ENCODE measurements at places on chromosomes 6 and 20. TPM values are rescaled to one million over a fixed set of nuclear protein-coding genes. Genes with fewer than 3 reads are reported as not detected.

GRCh38 chr20:56017560-56017959 is 12.2 kb upstream of the CBLN4 start:
- H3K27ac ChIP-seq, result no peak overlapping the region
- H3K4me1 ChIP-seq, result no peaks in the 10 kb centered on the region
- H3K27me3 ChIP-seq, result no peaks in the 10 kb centered on the region
- no peak for DNase-seq

INSM1 gene
- total RNA-seq, result not detected

DNA sequence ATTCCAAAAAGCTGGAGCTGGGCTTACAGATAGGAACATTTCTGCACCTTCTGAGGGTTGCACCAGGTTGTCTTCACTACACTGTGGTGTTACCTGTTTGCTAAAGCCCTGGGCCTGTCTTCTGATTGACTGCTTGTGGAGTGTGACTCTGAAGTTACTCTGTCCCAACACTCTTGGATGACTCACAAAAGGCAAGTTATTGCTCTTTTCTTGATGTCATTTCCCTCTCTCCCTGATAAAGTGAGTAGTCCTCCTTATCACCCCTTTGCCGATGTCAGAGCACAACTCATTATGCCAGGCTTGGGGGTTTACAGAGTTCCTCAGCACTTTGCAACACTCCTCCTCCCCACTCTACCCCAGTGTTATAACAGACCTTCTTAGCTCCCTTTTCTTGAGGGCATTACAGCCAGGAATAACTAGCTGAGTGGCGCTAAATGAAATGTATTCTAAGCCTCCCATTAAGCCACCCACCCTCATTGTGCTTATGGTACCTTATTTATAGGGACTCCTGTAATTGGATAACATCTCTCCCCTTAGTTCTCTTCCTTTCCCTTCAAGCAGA is 36.1 kb upstream of the NKX2-4 start:
- H3K36me3 ChIP-seq, result no peaks in the 10 kb centered on the region
- no peak overlapping the region for H3K27ac ChIP-seq
- no peak overlapping the region for H3K4me3 ChIP-seq
- peaks cover 13% of the 10 kb centered on the region for H3K27me3 ChIP-seq
- no peaks in the 10 kb centered on the region for H3K4me1 ChIP-seq

DNA sequence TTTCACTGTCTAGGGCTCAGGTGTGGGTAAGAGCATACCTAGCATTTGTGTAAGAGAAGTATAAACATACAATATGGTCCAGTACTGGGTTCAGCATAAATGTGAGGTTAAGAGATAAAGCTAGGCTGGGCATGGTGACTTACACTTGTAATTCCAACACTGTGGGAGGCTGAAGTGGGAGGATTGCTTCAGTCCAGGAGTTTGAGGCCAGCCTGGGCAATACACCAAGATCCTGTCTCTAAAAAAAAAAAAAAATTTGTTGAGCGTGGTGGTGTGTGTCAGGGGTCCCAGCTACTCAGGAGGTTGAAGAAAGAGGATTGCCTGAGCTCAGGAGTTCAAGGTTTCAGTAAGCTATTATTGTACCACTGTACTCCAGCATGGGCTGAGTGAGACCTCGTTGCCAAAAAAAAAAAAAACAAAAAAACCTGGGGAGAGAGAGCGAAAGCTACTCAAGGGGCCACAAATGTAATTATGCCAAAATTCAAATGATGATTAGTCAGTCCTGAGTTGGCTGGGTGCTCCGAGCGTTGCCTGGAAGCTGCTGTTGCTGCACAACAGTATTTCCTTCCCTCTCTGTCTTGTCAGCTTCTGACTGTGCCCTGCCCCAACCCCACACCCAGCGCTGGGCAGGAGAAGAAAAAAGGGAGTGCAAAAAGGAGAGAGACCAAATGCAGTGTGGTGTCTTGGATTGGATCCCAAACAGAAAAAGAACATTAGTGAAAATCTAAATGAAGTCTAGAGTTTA is 24.0 kb downstream of the CMTR1 start:
- H3K27ac ChIP-seq, result no peak overlapping the region
- no peaks in the 10 kb centered on the region for H3K27me3 ChIP-seq
- H3K4me1 ChIP-seq, result no peaks in the 10 kb centered on the region
- H3K4me3 ChIP-seq, result no peak overlapping the region
- peaks cover 19% of the 10 kb centered on the region for H3K36me3 ChIP-seq

DNA sequence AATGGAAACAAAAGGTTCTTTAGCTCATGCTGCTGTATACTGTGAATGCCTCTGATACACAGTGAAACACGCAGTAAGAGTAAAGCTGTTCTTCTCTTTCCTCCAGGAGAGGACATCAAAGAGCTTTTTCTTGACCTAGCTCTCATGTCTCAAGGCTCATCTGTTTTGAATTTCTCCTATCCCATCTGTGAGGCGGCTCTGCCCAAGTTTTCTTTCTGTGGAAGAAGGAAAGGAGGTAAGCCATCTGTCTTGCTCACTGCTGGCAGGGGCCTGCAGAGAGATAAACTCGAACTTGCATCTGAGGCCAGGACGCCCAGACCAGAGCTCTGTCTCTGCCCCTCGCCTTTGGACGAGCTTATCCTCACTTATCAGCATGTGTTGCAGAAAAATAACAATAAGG is 37.7 kb downstream of the LY86 start:
- H3K36me3 ChIP-seq, result no peaks in the 10 kb centered on the region
- no peaks in the 10 kb centered on the region for H3K4me1 ChIP-seq
- H3K27ac ChIP-seq, result no peak overlapping the region
- no peak overlapping the region for H3K4me3 ChIP-seq

DNA sequence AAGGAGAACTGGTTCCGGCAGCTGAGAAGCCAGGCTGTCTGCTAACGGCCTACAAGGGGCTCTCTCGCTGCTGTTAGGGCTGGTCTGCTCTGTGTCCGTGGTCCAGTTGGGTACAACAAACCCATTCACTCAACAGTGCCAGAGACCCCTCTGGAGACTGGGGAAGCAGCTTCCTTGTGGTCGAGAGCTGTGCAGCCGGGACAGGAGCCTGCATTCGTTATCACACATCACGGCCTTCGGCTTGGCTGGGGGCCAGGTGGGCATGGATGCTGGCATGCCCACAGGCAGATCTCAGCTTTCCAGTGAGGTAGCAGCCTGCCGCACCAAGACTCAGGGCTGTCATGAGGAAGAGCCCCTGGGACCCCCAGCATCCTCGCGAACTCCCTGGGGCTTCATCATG is 124.7 kb downstream of the PREX1 start:
- no peaks in the 10 kb centered on the region for H3K36me3 ChIP-seq
- H3K4me1 ChIP-seq, result peaks cover 10% of the 10 kb centered on the region
- H3K4me3 ChIP-seq, result no peak overlapping the region
- DNase-seq, result no peak

DNA sequence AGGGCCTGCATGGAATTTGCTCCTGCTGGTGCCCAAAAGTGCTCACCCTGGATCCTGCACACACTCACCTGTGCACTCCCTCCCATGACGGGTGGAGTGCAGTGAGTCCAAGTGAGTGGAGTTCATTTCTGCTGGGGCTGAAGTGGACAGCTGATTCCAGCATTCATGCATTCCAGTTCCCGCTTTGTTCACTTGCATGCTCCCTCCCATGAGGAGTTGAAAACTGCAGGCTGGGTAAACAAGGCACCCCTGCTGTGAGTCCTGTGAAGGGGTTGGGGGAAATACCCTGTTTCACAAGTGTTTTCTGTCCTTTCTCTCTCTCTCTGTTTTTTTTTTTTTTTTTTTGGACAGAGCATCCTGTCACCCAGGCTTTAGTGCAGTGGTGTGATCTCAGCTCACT is 454.1 kb upstream of the NOX3 start:
- no peaks in the 10 kb centered on the region for H3K4me1 ChIP-seq
- no peak overlapping the region for H3K4me3 ChIP-seq

GRCh38 chr20:45037050-45037449 is 63.9 kb downstream of the KCNS1 start:
- H3K27ac ChIP-seq, result no peak overlapping the region
- no peak for DNase-seq
- H3K36me3 ChIP-seq, result no peaks in the 10 kb centered on the region
- no peak overlapping the region for H3K4me3 ChIP-seq

NT5E gene
- total RNA-seq, result 11.4 TPM

NANP gene
- total RNA-seq, result 3.8 TPM

DNA sequence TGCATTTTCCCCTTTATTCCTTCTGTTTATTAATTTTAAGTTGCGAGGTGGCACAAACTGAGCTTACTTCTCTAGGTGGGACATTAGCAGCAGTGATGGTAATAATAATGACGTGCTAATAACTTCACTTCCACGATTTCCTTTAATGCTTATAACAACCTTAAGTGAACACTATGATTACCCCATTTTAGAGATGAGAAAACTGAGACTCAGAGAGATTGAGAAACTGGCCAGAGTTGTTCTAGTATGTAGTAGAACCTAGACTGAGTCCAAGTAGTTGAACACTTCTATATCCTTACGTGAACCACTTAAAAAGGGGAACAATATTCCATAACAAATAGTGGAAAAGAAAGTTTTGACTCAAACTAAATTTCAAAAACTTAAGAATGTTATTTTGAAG is 297.5 kb downstream of the GMDS start:
- no peak for DNase-seq
- no peak overlapping the region for H3K4me3 ChIP-seq
- H3K27ac ChIP-seq, result no peak overlapping the region
- no peaks in the 10 kb centered on the region for H3K36me3 ChIP-seq
- no peaks in the 10 kb centered on the region for H3K27me3 ChIP-seq

All from breast epithelium (tissue), 4 donors.